T-helper 17 cell (primary cell): ENCODE measurements at places on chromosomes 16 and 17. TPM values are rescaled to one million over a fixed set of nuclear protein-coding genes. Genes with fewer than 3 reads are reported as not detected.

DNA sequence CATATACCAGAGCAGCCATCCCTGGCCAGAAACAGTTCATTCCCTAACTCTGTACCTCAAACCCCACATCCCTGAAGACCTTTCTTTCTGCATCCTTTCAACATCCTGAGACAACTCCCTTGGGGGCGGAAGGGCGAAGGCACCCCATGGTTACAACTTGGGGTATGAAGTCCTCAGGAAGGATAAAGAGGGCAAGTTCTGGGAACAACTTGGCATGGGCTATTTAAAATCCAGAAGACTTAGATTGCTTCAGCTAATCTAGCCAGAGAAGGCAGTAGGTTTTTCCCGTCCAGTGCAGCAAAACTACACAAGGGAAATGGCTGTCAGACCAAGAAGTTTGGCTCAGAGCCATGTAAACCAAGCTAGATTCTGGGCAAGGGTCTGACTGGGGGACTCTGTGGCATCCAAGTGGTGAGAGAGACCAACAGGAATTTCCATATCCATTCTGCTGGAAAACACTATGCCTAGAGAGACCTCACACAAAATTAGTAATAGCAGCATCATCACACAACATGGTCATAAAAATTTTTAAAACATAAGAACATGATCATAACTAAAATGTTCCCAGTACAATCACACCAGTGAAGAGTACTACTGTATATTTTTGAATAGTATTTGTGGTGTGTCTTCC, 113.2 kb downstream of the CDYL2 start:
- DNase-seq, result no peak

GRCh38 chr17:2395258-2396181, 5.3 kb downstream of the MNT start:
- no peak for DNase-seq

DNA sequence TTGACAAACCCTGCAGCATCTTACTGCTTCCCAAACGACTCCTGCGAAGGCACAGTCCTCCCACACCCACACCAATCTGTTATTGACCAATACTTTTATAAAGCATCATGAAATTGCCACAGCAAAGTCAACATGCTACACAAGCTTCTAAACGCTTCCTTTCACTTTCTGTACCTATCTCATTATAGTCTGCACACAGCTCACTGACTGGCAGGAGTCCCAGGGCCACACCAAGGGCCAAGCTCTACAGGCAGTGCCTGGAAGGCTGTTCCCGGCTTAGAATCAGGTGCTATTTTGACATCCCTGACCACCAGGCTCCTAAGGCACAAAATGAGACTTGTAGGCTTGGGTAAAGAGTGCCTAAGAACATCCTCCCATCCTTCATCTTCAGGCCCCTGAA, 39.5 kb downstream of the USP7 start:
- DNase-seq, result no peak

- DNase-seq, result no peak
These were observed 11.0 kb downstream of the SNN start for GRCh38 chr16:11679250-11679649.

GRCh38 chr17:7478276-7479212, 887 bp downstream of the ZBTB4 start:
- peak; percentile 64 for DNase-seq

- DNase-seq, result no peak
These were observed 126.1 kb upstream of the PLCG2 start for GRCh38 chr16:81652798-81653505.

DNA sequence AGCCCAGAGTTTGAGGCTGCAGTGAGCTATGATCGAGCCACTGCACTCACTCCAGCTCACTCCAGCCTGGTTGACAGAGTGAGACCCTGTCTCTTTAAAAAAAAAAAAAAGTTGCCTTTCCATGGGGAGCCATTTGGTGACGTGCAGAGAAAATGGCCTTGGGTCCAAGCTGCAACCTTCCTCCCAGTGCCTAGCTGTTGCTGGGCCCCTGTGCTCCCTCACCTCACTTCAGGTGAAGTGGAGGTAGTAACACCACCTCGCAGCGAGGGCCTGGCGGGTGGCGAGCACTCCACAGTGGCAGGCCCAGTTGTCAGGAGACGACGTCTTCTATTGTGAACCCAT, 17.4 kb downstream of the SYT17 start:
- DNase-seq, result no peak

- DNase-seq, result no peak
These were observed 427 bp upstream of the NLK start for GRCh38 chr17:28041844-28042656.

- DNase-seq, result no peak
These were observed 1.3 kb upstream of the MT1M start for GRCh38 chr16:56631197-56631596.

DNA sequence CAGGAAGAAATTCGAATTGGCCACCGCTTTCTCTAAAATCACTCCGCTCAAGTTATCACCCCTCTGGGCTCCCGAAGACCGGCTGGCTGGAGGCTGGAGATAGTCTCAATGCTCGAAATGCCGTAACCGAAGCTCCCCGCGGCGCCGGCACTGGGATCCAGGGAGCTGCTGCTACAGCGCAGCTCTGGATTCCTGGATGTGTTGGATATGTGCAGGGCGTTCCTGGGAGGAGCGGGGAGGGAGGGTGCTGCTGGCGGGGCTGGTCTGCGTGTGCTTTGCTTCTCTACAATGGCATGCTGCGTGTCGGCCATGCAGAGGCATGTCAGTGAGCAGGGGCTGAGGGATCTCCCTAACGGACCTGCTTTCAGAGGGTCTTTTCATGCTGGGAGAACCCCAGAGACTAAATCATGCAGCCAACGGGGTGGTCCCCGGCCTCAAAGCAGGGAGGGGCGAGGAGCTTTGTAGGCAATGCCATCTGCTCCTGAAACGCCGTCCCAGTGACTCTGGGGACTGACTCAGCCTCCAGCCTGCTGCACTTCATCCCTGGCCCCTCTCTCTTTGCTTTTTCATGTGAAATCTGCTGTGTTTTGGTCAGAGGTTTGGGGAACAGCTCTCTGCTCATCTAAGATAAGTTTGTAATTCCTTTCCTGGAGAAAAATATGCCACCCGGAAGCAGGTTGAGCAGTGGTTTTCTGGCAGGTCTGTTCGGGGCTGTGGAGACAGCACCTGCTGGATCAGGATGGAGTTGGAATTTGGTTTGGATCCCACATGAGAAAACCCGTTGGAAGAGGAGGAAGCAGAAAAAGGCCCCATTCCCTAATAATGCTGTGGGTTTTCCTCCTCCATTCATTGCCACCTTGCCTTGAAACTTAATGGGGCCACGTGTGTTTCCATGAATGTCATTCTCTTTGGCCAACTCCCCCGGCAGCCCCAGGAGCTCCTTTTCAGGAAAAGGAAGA, 311.4 kb downstream of the SEC14L1 start:
- no peak for DNase-seq

DNA sequence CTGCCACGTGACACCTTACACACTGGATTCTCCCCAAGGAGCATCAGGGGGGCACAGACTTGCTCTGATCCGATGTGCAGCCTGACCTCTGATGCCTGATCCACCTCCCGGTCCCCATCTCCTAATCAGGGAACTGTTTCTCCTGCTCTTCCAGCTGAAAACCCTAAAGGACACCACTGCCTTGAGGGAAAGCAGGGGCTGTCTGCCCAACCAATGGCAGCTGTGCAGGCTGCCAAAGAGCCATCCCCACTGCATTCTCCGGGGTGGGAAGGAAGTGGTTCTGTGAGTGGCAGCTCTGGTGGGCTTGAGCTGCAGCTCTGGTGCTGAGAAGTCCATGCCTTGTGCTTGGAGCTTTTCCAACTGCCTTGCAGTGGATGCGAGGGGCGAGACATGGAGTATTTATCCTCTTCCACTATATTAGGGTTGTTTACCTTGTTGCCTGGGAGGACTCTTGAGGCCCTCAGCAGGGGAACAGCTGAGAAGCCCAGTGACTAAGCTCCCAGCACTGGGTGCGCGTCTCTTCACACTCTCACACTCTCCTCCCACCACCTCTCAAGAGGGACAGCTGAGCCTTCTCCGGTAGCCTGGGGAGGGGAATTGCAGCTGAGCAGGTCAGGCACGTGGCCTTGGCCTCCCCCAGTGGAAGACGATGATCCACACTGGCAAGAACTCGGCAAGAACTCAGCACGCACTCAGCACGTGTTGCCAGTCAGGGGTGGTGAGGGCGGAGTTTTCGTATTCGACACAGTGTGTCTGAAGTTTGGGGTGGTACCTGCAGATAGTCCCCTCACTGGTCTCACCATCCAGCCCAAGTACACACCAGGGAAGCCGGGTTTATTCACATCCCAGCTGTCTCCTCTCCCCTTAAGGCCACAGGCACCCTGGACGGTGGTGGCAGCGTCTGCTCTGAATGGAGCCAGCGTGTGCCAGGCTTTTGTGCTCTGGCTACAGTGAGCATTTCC, 21.1 kb upstream of the SPATA32 start:
- DNase-seq, result no peak

DNA sequence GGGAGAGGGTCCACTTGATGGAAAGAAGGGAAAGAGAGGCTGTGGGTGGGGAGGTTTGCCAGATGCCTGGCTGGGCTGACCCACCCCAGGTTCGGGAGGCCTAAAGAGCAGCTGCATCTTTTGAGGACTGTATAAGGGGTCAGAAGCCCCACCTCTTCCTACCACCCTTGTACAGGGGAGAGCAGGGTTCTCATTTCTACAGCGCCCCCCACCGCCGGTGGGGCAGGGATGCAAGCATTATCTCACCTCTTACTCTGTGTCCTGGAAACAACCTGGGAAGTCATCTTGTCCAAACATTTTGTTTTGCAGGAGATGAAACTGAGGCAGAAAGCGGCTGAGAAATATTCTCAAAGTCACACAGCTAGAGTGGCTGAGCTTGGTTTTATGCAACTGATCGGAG, 22.5 kb upstream of the CCDC182 start:
- no peak for DNase-seq

- DNase-seq, result no peak
These were observed 2.2 kb downstream of the BCKDK start for GRCh38 chr16:31110106-31111034.

DNA sequence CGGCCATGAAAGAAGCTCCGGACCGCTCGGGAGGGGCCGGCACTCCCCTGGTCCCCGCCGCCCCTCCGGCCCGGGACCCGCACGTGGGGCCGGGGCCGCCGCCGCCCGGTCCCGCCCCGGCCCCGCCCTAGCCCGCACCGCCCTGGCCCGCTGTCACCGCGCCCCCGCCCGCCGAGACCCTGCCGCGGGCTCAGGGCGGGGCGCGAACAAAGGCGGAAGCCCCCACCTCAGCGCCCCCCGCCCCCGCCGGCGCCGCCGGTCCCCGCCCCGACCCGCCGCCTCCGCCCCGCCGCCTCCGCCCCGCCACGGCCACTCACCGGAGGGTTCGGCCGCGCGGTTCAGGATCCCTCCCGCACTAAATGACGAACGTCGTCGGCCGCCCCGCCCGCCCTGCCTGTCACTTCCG, at the start of gene ARHGDIA:
Gene ARHGDIA, minus strand, starts transcription at position 357 of the 406 bp plus-strand sequence. CDS start 1,407 bp downstream, outside the sequence.
- DNase-seq, result no peak

GRCh38 chr17:51778842-51779241, 379.7 kb downstream of the CA10 start:
- no peak for DNase-seq

GRCh38 chr16:68035227-68035626, 12.1 kb downstream of the DUS2 start:
- DNase-seq, result no peak

DNA sequence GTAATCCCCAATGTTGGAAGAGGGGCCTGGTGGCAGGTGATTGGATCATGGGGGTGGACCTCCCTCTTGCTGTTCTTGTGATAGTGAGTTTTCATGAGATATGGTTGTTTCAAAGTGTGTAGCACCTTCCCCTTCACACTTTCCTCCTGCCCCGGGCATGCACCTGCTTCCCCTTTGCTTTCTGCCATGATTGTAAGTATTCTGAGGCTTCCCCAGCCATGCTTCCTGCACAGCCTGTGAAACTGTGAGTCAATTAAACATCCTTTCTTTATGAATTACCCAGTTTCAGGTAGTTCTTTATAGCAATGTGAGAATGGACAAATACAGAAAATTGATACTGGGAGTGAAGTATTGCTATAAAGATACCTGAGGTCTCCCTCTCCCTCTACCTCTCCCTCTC, 29.4 kb downstream of the RNF112 start:
- DNase-seq, result no peak

GRCh38 chr16:49650603-49651002, 205.3 kb downstream of the ZNF423 start:
- DNase-seq, result no peak

DNA sequence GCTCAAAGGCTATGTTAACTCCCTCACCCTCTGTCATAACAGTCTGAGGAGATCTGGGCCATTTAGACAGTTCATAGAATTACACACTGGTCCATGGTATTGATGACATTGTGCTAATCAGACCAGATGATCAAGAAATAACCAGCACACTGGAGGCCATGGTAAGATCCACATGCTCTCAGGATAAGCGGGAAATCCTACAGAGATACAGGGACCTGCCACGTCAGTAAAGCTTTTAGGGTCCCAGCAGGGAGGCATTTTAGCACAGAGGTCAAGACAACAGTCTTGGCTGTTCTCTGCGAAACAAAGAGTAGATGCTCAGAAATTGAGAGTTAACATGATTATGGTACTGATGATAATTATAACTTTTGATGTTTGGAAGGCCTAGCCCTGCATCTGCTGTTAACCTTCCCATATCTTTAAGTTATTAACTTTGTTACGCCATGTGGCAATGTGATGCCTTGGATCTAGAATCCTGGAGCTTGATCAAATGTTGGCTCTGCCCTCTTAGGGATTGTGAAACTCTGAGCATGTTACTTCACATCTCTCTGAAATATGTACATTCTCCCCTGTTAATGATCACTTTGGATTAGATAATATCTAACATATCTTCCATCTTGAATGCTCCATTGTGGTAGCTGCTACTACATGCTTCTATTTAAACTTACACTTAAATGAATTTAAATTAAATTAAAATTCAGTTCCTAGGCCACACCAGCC, 172.0 kb upstream of the SOX9 start:
- DNase-seq, result no peak

GRCh38 chr16:2752850-2753732, 653 bp downstream of the SRRM2 start:
- DNase-seq, result no peak

- DNase-seq, result no peak
These were observed 269.5 kb upstream of the FOXF1 start for GRCh38 chr16:86240716-86241363.

DNA sequence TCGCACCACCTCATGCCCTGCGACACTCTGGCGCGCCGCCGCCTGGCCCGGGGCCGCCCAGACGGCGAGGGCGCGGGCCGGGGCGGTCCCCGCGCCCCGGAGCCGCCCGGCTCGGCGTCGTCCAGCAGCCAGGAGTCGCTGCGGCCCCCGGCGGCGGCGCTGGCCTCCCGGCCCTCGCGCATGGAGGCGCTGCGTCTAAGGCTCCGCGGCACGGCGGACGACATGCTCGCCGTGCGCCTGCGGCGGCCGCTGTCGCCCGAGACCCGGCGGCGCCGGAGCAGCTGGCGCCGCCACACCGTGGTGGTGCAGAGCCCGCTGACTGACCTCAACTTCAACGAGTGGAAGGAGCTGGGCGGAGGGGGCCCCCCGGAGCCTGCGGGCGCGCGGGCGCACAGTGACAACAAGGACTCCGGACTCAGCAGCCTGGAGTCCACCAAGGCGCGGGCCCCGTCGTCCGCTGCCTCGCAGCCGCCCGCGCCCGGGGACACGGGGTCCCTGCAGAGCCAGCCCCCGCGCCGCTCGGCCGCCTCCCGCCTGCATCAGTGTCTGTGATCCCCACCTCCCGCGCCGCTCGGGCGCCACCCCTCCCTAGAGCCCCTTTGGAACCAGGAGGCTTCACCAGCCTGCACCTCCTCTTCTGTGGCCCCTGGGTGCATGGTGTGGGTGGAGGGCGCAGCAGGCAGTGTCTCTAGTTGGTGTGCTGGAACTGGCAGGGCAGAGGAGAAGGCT, 82.3 kb downstream of the ARHGAP23 start:
- DNase-seq, result no peak

TBC1D3K gene
- not detected for total RNA-seq

DRC3 gene
- total RNA-seq, result not detected

DPEP2 gene
- total RNA-seq, result 42.7 TPM

TEKT1 gene
- not detected for total RNA-seq

TBC1D3C gene
- not detected for total RNA-seq

GAST gene
- total RNA-seq, result not detected

TIMP2 gene
- total RNA-seq, result 6.7 TPM
